ENCODE measurements at places on chromosomes 1 and 21. TPM values are rescaled to one million over a fixed set of nuclear protein-coding genes. Genes with fewer than 3 reads are reported as not detected.

The SLAMF7 gene
- 0.07 TPM for polyA plus RNA-seq

The CAMK1G gene
- 0.07 TPM for polyA plus RNA-seq

The FNDC7 gene
- polyA plus RNA-seq: not detected

The FAM20B gene
- 24.2 TPM for polyA plus RNA-seq

The ADCY10 gene
- 0.20 TPM for polyA plus RNA-seq

The ALDH4A1 gene
- 23.6 TPM for polyA plus RNA-seq

The DENND2D gene
- polyA plus RNA-seq: 2.1 TPM

The TSPAN2 gene
- 6.5 TPM for polyA plus RNA-seq

The NKAIN1 gene
- polyA plus RNA-seq: 0.02 TPM

The FMO5 gene
- 1.1 TPM for polyA plus RNA-seq

The KLF17 gene
- polyA plus RNA-seq: not detected

The AKNAD1 gene
- polyA plus RNA-seq: not detected

The EDN2 gene
- 0.07 TPM for polyA plus RNA-seq

The KCNJ10 gene
- polyA plus RNA-seq: 0.14 TPM

The LCE1F gene
- not detected for polyA plus RNA-seq

The DCST2 gene
- polyA plus RNA-seq: 0.23 TPM

The ATP1A4 gene
- polyA plus RNA-seq: 0.07 TPM

The GJA9 gene
- polyA plus RNA-seq: 0.07 TPM

The ZNF593OS gene
- polyA plus RNA-seq: 0.18 TPM

The CD101 gene
- polyA plus RNA-seq: 0.48 TPM

The OXCT2 gene
- polyA plus RNA-seq: 4.3 TPM

The TNNI3K gene
- 56.5 TPM for polyA plus RNA-seq

The NLRP3 gene
- 0.50 TPM for polyA plus RNA-seq

The ATAD3A gene
- 16.7 TPM for polyA plus RNA-seq

The PDZK1 gene
- polyA plus RNA-seq: 0.27 TPM

The OR2L13 gene
- not detected for polyA plus RNA-seq

The WNT2B gene
- 3.5 TPM for polyA plus RNA-seq

The MSH4 gene
- 0.16 TPM for polyA plus RNA-seq

The XCL2 gene
- polyA plus RNA-seq: not detected

The KRTAP10-2 gene
- 0.11 TPM for polyA plus RNA-seq

The DIRAS3 gene
- polyA plus RNA-seq: 6.6 TPM

The LRRC3 gene
- 0.93 TPM for polyA plus RNA-seq

The DNAJC28 gene
- polyA plus RNA-seq: 6.2 TPM

The FMO1 gene
- 0.61 TPM for polyA plus RNA-seq

The VANGL2 gene
- polyA plus RNA-seq: 4.7 TPM

The TCP10L gene
- 1.9 TPM for polyA plus RNA-seq

The OR6N1 gene
- not detected for polyA plus RNA-seq

The PTAFR gene
- polyA plus RNA-seq: 0.52 TPM

The TCEA3 gene
- polyA plus RNA-seq: 48.7 TPM

The HTR1D gene
- polyA plus RNA-seq: 0.05 TPM

The WNT4 gene
- polyA plus RNA-seq: 0.05 TPM

Measured in right cardiac atrium (tissue), 5 donors.